ENCODE measurements at places on chromosomes 6 and 20.

GRCh38 chr6:96340164-96340563, 181.4 kb upstream of the UFL1 start:
- no peak for ATAC-seq

DNA sequence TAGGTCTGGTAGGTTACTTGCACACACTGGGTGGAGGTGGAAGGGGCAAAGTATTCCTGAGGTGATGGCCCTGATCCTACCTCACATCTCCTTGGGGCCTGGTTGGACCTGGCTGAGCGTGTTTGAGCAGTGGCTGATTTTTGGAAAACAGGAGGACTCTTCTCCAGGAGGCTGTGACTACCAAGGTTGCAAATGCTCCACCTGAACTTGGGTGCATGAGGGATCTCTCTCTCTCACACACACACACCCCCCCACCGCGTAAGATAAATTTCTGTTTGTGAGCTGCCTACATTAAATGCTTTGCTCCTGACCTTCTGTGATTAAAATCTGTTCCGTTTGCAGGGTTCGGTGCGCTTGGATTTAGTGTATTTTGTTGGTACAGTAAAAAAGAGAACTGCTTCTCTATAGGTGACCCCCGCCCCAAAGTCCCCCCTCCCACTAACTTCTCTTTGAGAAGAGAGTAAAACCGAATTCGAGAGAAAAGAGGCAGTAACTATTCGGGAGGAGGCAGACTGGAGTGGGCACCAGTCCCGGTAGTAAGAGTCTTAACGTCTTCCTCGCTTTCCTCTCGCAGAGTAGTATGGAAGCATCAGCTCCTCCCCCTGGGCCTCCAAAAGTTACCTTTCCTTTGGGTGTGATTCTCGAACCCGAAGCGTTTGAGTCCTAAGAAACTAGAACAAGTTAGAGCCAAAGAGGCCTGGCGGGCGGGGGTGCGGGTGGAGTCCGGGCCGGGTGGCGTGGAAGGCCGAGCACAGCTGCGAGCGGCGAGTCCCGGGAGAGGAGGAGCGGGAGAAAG, 585 bp upstream of the DSE start:
- peak; percentile 73 for ATAC-seq

- ATAC-seq, result no peak
Observed at GRCh38 chr6:34595332-34596184, 39.4 kb upstream of the SPDEF start.

DNA sequence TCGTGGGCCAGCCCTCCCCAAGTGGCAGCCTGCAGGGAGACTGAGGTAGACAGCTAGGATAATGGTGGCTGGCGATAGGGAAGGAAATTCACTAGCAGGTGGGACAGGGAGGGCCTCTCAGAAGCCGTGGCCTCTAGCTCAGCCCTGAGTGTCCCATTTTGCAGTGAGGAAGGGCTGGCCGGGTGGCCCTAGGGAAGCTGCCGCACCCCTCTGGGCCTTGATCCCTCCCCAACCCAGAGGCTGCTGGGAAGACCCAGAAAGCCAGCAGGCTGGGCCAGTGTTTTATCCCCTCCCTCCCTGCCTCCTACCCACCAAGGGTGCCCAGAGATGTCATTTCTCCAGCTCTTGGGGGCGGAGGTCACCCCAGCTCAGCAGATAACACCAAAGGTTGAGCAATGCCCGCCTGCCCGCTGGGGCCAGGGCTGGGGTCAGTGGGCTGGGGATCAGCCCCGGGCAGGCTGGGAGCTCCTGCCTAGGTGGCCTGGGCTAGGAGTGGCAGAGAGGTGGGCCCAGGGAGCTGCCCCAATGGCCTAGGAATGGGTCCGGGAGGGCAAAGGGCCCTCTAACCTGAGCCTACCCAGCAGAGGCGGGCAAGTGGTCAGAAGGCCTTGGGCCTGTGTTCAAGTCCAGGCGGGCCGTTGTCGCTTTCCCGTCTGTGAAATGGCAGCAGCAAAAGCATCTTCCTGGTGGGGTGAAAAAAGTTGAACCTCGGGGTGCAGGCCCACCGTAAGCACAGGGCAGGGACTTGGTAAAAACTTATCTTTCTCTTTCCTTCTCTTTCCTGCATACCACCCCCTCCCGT, 1.6 kb upstream of the CEBPB start:
- ATAC-seq, result no peak

DNA sequence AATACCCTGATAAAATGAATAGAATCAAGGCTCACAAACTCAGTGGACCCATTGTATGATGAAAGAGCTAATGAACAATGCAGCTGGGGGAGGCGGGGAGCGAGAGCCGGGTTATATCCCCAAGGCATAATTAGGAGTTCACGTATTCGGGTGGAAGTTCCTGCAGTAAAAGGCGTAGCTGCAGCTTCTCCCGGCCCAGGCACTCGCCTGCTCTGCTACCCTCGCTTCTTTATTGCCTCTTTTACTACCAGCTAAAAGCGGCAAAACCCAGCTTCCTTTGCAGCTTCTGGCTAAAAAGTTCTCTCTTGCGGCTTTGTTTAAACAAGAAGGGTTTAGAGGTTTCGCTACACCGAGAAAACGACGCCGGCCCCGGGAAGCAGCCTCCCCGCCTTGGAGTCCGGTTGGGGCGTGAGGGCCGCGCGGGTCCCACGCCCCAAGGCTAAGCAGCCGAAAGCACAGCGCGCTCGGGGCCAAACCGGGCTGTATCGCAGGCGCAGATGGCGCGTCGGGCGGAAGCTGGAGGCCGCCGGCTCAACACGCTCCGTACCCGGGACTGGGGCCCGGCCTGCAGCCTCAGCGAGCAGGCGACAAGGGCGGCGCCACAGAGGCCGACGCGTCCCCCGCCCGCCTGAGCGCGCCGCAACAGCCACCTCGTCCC, 1.6 kb downstream of the ZBTB2 start:
- peak; percentile 90 for ATAC-seq

Measured in stimulated activated memory B cell treated with anti-CD40 and anti-IgM and Interleukin-4, amounts not matched to agents 10 μg/mL and 1 μg/mL and 100 μg/mL, for 72 hours (primary cell).